ENCODE measurements at places on chromosomes 11 and 22.

DNA sequence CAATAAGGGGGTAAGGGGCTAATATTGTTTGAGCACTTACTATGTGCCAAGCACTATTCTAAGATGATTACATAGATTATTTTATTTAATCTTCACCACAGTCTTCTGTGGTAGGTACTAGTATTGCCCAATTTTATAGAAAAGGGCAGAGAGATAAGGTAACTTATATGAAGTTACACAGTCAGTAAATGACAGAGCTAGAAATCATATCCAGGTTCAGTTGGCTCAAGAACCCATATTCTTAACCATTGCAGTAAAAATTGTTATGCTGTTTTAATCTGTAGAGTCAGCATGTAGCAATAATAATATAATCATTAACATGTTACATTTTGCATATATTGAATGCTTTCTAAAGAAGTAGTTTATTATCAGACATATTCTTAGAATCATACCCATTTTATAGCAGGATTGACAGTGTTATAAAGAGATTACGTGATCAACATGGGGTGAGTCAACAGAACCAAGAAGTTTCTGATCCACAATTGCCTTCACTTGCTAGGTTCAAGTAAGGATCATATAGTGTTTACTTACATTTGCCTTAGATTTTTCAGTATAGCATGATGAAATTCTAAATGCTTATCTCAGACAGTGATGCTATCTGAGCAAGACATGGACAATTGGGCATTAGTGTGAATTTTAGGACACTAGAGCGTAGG lies 46.4 kb downstream of the CSTPP1 start:
- DNase-seq = no peak

- no peak for DNase-seq
Observed at GRCh38 chr11:30561691-30562415, 24.3 kb downstream of the MPPED2 start.

- no peak for DNase-seq
Observed at GRCh38 chr22:39369586-39369985, 19.8 kb downstream of the SYNGR1 start.

DNA sequence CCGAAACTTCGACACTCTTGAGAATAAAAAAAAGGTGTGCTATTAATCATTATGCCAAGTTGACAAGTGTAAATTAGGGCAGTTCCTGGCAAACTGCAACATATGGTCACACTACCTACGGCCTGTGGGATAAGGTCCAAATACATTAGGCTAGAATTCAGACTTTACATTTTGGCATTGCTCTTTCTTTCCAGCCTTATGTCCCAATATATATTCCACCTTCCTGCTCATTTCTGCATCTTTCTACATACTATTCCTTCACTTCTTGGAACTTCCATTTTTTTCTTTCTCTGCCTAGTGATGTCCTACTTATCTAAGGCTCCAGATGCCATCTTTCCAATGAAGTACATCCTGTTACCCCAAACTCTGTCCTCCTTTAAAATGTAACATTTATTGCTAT lies 577.2 kb downstream of the LRRC4C start:
- no peak for DNase-seq
